Activated T-cell treated with anti-CD3 and anti-CD28 coated beads, Interleukin-2, amount 50 U/mL, for 24 hours (primary cell): ENCODE measurements at places on chromosomes 2 and 18.

- no peak for DNase-seq
These were observed 117.5 kb upstream of the TEX51 start for GRCh38 chr2:126781206-126781605.

DNA sequence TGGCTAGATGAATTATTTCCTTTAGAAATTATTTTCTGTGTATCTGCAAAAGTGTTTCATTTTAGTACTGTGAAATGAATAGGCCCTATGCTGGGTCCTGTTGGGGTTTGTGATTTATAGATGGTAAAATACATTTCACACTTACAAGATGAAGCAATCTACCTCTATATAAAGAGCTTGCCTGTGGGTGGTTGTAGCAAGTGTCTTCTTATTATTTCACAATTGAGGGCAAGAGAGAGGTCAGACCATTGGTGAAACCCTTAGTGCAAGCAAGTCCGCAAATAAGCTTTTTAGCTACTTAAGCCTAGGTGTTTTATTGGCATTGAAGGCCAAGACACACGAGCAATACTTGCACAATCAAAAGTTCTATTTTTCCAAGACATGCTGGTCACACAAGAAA lies 153.1 kb downstream of the FMNL2 start:
- DNase-seq: no peak

GRCh38 chr2:64646007-64646880 lies 7.5 kb downstream of the SERTAD2 start:
- peak; percentile 90 for DNase-seq

DNA sequence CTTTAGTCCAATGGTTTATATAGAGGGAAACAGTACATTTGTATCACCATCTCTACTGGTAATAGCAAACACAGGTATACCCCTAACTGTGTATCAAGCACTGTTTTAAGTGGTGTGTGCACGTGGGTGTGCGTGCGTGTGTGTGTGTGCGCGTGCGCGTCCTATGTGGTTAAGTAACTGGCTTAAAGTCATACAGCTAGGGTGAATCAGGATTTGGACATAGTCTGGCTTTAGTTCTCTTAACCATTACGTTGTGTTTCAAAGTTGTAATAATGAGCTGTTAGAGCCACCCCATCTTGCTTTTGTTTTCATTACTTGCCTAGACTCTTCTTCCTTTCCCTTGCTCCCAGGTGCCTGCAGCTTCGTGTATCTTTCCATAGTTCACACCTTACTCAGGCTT lies 2.1 kb downstream of the HADHB start:
- DNase-seq: no peak

DNA sequence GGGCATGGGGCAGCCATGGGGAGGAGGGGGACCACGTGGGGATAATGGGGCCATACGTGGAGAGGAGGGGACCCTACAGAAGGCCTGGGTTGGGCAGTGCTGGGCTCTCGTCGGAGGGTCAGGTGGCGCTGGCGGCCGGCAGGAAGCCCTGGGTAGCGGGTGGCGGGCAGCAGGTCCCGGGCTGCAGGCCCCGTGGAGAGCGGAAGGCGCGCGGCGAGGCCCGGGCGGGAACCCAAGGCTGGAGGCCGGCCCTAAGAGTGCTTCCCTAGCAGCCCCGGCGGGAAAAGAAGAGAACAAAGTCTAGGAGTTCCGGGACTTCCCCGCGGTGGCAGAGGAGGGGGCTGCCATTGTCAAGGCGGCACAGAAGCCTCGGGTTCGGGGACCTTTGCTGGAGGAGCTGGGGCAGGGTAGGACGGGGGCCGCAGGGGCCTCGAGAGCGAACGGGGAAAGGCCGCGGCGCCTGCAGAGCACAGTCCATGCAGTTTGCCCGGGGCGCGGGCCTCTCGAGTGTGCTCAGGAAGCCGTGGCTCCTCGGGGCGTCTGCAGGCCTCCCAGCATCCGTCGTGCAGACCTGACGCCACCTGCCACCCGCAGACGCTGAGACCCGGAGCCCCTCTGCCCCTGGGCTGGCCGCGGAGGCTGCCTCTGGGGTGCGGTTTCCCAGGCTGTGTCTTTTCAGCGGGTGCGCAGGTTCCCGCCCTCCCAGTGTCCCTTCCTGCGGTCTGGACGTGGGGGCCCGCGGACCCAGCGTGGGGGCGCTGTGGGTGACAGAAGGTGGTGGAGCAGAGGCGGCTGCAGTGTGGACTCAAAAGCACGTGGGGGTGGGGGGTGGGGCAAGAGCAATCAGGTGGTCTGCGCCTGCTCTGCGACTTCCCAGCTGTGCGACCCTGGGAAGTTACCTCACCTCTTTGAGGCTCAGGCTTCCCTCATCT lies 19.4 kb upstream of the NCL start:
- peak; percentile 67 for DNase-seq

DNA sequence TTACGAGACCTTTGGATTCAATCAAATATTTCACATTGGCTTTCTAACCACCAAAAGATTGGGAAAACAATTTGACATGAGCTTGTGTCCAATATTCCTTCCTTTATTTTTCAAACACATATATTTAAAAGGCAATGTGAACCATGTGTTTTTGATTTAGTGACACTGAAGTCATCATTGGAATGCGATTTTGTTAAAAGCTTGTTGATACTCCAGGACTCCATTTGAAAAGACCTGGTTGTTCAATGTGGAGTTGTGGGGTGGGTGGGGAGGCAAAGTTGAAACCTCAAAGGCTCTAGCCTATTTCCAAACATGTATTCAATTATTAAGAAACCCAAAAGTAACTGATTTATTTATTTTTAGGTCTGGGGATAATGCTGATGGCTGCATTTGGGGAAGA lies 114.1 kb upstream of the TRIB2 start:
- DNase-seq: no peak

DNA sequence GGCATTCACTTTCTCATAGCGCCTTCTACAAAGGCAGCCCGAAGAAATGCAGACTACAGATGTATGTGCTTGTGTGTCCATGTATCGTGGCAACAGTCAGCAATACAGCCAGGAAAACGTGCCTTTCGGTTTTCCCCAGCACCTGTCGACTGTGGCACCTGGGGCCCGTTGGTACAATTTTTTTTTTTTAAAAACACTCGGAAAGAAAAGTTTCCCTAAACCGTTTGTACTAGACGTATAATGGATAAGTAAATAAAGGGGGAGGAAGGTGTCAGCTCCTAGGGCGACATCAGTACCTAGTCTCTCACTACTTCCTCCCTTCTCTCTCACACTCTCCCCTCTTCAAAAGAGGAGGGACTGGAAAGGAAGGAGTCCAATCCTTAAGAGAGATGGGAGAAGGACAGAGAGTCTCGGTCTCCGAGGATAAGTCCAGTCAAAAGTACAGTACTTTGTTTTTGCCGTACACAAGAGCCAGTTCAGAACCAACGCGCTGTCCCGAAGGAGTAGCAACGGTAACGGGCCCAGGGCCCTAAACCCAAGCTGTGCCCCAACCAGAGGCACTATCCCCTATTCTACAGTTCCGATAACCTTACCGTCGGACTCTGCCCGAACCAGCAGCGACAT lies 759 bp downstream of the PPP4R3B start:
- peak; percentile 50 for DNase-seq

GRCh38 chr2:165357758-165358157 lies 111.7 kb upstream of the CSRNP3 start:
- DNase-seq: no peak

- no peak for DNase-seq
These were observed 54.5 kb upstream of the SPP2 start for GRCh38 chr2:233996000-233996399.

DNA sequence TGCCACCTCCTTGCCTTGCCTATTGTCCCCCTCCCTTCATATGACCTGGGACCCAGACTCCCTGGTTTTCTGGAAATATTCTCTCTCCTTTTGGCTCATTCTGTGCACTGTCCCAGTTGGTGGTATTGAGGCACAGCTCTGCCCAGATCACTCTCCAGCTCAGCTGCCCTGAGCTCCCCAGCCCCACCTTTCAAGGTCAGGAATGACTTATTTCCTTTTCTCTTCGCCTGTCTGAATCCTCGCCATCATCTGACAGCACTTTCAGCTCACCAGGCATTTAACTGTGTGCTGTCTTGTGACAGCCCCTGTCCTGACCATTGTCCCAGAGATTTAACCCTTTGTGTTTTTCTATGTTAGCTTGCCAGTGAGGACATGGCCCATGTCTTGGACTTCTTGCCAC lies 133.0 kb downstream of the MSH2 start:
- no peak for DNase-seq

GRCh38 chr18:10791169-10791831 lies 265.5 kb downstream of the NAPG start:
- DNase-seq: no peak

DNA sequence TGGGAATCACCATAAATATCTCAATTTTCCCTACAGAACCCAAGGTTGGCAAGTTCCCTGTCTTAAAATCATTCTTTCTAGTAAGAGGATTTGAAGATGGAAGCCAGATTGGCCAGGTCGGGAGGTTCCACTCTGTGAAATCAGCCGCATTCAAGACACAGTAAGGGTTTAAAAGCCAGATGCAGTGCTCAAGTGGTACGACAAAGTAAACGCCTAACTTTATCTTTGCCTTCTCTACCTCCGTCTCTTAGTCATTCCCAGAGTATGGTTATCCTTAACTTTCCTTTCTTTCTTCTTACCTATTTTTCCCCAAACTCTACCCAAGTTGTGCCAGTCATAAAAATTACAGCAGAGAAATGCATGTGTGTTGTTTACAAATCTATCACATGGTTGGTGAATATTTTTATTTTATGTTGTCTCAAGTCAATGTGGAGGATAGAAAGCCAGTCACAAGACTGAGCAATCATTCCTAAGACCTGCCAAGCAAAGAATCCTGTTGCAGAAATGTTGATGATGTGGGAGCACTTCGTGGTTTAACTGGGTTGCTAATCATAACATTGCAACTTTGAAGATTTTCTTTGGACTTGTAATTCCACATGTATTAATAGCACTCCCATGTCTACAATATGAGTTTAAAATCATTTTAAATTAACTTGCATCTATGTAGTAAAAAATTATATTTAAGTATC lies 62.6 kb downstream of the SLC40A1 start:
- DNase-seq: no peak

DNA sequence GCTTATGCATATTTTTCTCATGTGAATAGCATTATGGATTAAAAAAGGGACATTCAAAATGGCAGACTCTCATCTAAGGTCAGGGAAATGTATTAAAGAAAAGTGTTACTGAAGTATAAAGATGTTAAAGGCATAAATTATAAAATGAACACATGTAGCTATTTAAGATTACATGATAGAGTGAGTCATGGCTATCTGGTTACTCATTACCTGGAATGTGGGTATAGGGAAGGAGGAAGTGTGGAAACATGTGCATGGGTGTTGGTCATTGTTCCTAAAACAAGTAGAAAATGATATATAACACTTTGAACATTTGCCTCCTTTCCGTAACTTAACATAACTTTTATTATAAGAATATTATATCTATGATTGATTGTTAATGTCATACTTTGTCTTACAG lies 66.4 kb downstream of the MYO1B start:
- DNase-seq: no peak

- no peak for DNase-seq
These were observed 158.8 kb upstream of the TTC39C start for GRCh38 chr18:23855721-23856120.

DNA sequence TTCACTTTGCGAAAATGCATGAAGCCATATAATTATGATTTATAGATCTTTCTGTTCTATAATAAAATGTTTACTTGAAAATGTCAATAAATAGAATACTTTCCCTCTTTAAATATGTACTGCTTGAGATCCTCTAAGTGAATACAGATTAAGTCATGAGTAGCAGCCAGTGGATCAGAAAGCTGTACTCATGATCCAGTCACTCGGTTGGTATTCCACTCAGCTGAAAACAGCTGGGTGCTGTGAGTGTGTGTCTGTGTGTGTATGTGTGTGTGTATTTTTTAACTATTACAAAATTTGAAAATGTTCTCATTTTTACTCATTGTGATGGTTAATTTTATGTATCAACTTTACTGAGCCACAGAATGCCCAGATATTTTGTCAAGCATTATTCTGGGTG lies 141.6 kb upstream of the CYP26B1 start:
- no peak for DNase-seq

DNA sequence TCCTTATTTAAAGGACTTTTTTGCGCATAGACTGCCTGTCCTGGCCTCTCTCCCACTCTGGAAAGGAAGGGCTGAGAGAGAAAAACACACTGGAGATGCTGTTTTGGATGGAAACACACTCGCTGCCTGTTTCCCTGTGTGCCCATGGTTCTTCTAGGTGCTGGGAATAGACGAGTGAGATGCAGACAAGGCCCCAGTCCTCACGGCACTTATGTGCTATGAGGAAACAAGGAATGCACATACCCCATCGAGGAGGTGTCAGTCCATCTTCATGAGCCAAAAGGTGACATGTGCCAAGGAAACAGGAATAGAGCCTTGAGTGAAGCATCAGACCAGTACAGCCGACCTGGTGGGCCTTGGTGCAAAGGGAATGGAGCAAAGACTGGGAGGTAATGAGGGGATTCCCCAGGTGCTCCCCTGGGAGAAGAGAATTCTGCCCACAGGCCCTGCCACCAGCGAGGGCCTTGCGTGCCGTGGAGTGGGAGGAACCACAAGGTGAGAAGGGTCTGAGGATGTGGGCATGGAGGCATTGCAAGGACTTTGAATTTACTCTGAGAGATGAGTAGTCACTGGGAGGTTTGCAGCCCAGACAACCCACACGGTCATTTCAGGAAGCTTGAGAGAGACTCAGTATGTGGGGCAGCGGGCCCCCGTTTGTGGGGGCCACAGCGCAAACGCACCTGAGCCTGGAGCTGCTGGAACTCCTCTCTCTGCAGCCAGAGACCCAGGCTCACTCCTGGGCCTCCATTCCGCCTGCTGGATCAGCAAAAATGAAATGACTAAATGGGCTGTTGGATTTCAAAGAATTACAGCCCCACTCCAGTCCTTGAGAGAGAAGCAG lies 197.5 kb upstream of the COPS8 start:
- DNase-seq: no peak

- no peak for DNase-seq
These were observed 128.4 kb downstream of the MYO3B start for GRCh38 chr2:170306293-170306873.

GRCh38 chr2:188808947-188809355 lies 165.2 kb upstream of the COL3A1 start:
- DNase-seq: no peak

DNA sequence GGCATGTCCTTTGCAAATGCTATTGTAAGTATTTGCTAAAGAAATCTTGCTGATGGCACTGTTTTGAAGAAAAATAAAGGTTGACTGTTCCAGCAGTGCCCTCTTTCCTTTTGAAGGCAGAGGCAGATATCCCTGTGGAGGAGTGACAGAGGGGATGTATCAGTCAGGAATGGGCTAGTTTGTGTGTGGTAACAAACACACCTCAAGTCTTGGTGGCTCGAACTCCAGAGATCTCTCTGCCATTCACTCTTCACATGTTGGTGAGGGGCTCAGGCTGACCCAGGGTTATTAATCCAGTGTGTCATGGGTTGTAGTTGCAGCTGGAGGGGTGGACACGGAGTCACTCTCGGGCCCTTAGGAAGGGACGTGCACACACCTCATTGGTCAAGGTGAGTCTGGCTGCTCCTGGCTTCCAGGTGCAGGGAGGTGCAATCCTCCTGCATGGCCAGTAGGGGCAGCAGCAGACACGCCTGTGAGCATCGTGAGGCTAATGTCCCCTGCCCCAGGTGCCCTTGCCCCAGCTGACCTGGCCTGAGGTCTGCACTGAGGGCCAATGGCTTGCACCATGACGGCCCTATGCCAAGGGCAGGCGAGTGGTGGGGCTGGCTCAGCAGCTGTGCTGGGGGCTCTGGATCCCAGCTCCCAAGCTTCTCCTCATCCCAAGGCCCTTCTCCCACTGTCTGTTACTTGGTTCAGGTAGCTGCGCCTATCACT lies 146.5 kb downstream of the ASB1 start:
- peak; percentile 35 for DNase-seq

GRCh38 chr2:127161176-127162136 lies 54.5 kb upstream of the BIN1 start:
- no peak for DNase-seq

GRCh38 chr2:219967247-219968245 lies 340.1 kb downstream of the SLC4A3 start:
- DNase-seq: no peak

- no peak for DNase-seq
These were observed 21.9 kb downstream of the PPP4R3B start for GRCh38 chr2:55595536-55595935.
